ENCODE measurements at places on chromosomes 2 and 18.

DNA sequence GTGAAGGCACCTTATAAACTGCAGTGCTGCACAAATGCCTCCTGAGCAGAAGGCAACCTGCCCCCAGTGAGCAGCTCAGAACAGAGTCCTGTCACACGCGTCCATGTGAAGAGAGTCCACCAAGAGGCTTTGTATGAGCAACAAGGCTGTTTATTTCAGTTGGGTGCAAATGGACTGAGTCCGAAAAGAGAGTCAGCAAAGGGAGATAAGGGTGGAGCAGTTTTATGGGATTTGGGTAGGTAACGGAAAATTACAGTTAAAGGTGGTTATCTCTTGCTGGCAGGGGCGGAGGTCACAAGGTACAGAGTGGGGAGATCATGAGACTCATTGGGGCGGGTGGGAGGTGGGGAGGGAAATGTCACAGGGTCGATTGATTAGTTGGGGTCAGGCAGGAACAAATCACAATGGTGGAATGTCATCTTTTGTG lies 53.4 kb upstream of the RALBP1 start:
- no peak for DNase-seq

GRCh38 chr2:202765436-202765835 lies 106.1 kb downstream of the ICA1L start:
- no peak for DNase-seq

DNA sequence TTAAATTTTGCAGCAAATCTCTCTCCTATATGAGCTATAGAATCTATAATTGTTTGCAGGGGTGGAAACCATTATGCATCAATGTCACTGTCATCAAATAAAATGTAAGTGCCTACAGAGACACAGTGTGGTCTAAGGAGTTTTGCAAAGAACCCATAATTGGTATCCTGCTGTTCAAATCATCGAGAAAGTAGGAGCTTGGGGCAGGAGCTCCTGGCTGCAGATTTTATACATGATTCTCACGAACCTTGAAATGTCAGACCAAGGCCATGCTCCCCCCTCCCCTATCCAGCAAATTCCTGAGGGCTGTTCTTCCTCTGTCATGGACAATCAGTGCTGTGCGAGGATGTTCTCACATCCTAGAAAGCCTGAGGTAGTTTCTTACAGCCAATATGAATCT lies 119.5 kb upstream of the CYRIA start:
- DNase-seq, result no peak

GRCh38 chr18:58853561-58853960 lies 11.1 kb upstream of the ZNF532 start:
- no peak for DNase-seq

DNA sequence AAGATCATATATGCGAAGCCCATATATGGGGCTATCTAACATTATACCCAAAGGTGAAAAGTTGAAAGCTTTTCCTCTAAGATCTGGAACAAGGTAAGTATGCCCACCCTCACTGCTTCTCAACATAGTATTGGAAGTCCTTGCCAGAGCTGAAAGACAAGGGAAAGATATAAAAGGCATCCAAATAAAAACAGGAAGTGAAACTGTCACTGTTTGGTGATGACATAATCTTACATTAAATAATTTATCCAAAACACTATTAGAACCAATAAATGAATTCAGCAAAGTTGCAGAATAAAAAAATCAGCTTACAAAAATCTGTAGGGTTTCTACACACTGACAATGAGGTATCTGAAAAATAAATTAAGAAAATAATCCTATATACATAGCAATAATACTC lies 205.8 kb downstream of the INSIG2 start:
- DNase-seq, result no peak

Measured in NCI-H446 (cell line).